ENCODE measurements at places on chromosomes 5 and 9. TPM values are rescaled to one million over a fixed set of nuclear protein-coding genes. Genes with fewer than 3 reads are reported as not detected.

Gene GBGT1
- 7.4 TPM for total RNA-seq

Gene SERINC5
- 8.1 TPM for total RNA-seq

Gene PCDHA12
- not detected for total RNA-seq

Gene AFAP1L1
- total RNA-seq = 17.1 TPM

Gene PRSS3
- 14.4 TPM for total RNA-seq

Gene DBN1
- 170 TPM for total RNA-seq

Gene TRIO
- 190 TPM for total RNA-seq

Gene IL7R
- 0.47 TPM for total RNA-seq

Gene SLC36A2
- total RNA-seq = not detected

Gene LURAP1L
- 26.5 TPM for total RNA-seq

Gene LAMC3
- total RNA-seq = 0.09 TPM

Gene ZBED3
- total RNA-seq = 1.6 TPM

Gene CD180
- not detected for total RNA-seq

Gene SLC34A1
- not detected for total RNA-seq

Gene SEMA5A
- total RNA-seq = 5.3 TPM
